Stimulated activated CD8-positive, alpha-beta memory T cell treated with anti-CD3 and anti-CD28 coated beads, Interleukin-4, amount 100 ng/mL, for 4 hours (primary cell): ENCODE measurements at places on chromosomes 4 and X.

GRCh38 chr4:184329659-184330400 is 112.2 kb upstream of the ENPP6 start:
- no peak for DNase-seq

- DNase-seq: no peak
Measured at GRCh38 chrX:131725001-131725654, 181.3 kb downstream of the OR13H1 start.

DNA sequence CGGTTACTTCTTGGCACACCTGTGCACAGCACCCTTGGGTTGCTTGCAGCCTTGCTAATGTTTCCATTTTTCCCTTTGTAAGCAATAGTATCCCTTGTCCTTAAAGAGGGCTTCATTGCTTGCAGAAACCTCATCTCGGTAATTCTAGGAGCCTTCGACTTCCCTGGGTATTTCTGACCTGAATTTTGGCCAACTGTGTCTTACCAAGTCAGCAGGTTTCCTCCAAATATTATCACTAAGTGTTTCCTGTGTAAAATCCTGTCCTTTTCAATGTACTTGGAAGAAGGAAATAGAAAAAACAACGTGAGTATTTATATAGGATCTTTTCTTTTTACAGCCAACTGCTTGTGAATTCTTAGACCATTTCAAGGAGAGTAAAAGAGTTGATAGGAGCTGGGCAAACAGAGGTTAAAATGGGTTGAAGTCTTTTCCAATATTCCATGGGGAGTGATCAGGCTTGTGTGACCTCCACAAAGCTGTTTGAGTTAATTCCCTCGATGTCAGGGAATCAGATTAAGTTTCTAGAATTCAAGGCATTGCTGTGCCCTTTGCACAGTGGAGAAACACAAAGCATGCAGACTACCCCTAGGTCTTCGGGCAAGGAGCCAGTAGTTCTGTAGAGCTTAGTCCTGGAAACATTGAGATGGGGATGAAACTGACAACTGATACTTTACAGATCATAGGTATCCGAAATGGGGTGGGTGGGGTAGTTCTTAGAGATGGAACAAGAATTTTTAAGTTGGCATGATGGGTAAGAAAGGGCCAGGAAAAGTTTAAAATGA is 209.9 kb downstream of the CPE start:
- DNase-seq: no peak

- DNase-seq: no peak
Measured at GRCh38 chr4:172996571-172997216, 171.9 kb upstream of the GALNT7 start.

- DNase-seq: no peak
Measured at GRCh38 chrX:254630-255215, 26.5 kb upstream of the PLCXD1 start.

DNA sequence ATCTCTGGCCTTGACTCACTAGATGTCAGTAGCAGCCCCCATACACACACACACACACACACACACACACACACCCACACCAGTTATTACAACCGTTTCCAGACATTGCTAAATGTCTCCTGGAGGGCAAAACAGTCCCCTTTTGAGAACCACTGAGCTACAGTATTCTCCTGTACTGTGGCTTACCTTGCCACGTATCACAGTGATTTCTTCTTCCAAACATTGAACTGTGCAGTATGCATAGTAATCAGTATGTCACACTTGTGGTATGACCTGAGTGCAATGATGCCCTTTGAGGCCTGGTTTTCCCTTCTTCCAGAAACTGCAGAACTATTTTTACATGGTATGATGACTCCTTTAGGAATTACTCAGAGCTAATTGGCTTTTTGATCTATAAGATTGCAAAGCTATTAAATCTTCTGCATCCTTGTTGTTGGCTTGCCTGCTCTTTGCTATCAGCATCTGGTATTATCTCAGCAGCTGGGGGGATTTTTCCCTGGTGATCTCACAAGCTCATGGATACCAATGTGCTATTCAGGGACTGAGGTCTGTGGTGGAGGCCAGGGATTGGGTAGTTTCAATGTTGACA is 3.6 kb upstream of the THOC2 start:
- no peak for DNase-seq

GRCh38 chr4:156193106-156193505 is 239.4 kb upstream of the CTSO start:
- no peak for DNase-seq

DNA sequence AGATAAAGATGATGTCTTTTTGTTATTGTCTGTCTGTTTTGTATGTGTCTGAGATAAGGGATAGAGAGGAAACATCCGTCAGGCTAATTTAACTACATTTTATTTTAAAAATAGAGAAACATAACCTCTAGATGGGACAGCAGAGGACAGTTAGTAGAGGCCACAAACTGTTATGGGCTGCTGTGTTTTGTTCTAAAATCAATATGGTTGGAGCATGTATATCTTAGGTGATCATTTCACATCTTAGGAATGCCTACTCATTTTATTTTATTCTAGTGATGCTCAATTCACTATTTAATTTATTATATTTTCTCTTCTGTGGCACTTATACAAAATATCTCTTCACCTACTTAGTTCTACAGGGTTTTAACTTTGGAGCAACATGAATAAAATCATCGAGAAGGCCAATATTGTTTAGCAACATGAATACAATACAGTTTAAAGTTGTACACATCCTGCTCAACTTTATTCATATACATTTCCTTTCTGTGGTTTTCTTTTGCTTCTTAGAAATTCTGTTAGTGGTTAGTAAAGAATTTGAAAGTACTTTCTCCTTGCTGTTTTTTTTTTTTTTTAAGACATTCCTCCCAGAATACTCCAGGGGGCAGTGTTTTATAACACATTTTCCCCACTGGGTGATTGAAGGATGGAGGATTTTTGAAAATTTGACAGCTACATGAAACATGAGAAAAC is 392.9 kb downstream of the UNC5C start:
- no peak for DNase-seq

DNA sequence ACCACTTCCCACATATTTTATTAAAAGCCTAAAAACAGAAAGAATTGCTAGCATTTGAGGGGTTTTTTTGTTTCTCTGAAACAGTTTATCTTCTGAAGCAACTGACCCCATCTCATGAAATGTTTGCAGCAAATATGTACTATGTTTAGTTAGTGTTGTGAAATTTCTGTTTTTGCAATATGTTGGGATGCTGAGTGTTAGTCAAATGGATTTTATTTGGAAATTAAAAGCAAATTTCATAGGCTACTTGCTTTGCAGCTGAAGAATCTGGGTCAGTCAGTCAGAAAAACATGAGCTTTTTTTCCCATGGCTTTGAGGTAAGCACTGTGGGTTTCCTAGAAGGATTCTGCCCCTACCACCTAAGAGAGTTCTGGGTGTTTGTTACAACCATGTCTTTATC is 184.9 kb upstream of the DKK2 start:
- no peak for DNase-seq

GRCh38 chrX:132957211-132958090 is 978 bp downstream of the HS6ST2 start:
- DNase-seq: no peak

DNA sequence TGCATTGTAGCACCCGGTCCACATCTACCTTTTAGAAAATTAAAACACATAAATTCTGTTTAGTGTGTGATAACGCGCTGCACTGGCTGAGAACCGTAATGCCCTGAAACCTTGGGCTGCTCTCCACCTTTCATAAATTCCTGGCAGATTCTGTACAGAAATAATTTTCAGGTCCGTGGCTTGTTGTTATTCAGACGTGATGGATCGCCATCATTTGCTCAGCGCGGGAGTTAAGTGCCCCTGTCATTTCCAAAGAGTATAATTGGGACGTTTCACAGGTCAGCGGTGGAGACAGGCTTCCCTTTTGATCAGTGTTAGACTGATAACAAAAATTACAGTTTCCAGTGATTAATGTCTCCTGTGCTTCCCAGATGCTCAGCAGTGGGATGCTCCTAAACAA is 16.5 kb downstream of the UVSSA start:
- DNase-seq: no peak

DNA sequence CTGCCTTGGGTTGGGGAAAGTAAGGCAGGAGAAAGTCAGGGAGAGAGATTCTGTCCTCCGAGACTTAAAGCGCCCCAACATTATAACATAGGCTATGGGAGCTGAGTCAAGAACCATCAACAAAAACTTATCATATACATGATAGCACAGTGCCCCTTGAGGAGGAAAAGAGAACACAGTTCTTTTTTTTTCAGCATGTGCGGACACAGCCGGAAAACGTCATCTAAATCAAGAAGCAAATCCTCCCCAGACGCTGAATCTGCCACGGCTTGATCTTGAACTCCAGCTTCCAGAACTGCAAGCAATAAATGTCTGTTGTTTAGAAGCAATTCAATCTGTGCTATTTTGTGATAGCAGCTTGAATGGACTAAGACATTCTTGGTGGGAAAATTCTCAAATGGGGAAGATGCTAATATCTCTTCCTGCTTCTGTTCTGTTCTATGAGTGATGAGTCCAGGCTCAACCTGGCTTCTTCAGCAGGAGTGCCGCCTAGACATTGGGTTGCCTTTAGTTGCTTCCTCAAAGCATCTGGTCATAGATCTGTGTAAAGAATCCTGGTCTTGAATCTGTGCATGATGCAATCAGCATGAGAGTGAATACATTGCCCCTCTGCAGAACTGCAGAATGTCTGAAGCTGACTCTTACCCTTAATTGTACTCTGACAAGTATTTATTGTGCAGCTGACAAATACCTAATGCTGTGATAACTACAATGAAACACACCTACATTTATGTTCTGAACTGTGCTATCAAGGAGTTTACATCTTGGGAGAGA is 549.8 kb upstream of the PRKX start:
- no peak for DNase-seq

DNA sequence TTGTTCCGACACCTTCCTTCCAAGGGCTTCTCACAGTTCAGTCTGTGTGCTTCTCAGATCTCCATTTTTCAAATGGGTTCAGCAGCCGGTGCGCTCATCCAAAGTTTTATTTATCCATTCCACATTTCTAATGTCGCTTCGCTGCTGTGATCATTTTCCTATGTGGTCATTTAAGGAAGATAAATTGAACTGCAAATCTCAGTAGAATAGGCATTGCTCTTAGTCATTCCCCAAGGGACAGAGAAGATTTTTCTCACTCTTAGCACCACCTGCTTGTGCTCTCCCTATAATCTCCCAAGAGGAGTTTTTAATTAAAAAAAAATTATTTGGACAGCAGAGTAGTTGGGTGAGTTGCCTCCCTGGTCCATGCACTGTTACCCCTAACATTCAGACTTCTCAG is 278.9 kb upstream of the GATB start:
- no peak for DNase-seq

GRCh38 chr4:72031868-72032608 is at the start of gene NPFFR2:
TSS of gene NPFFR2 (plus strand) at chr4:72032000. CDS start at chr4:72128592, 96,592 bp downstream.
- no peak for DNase-seq

DNA sequence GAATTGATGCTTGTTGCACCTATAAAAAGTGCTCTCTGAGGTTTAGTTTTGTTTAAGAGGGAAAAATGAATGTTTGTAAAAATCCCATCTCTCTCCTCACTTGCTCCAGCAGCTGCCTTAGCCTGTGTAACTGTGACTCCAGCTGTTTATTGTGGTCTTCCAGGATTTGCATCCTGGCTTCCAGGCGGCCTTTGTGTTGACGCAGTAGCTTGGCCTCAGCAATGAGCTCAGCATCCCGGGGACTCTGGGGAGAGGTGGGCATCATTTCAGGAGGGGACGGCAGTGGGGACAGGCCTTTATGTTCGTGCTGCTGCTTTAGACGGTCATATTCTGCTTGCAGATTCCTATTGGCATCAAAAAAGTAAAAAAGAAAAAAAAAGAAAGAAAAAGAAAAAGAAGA is 75.3 kb upstream of the FTHL17 start:
- no peak for DNase-seq

DNA sequence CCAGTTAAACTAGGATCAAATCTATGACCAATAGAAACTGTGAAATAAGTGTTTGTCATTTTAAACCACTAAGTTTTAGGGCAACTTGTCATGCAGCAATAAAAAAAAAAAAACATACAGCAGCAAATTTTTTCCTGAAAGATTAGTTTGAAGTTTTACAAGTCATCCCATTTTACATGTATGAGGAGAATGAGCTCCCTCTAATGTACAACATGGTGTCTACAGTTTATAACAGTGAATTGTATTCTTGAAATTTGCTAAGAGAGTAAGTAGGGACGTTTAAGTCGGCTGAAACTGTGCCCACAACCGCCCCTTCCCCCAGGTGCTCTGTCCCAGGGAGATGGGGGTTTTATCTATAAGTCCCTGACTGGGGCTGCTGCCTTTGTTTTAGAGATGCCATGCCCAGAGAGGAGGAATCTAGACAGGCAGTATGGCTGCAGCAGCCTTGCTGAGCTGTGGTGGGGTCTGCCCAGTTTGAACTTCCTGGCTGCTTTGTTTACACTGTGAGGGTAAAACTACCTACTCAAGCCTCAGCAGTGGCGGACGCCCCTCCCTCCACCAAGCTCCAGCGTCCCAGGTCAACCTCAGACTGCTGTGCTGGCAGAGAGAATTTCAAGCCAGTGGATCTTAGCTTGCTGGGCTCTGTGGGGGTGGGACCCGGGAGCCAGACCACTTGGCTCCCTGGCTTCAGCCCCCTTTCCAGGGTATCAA is 499.3 kb upstream of the CT83 start:
- DNase-seq: no peak

DNA sequence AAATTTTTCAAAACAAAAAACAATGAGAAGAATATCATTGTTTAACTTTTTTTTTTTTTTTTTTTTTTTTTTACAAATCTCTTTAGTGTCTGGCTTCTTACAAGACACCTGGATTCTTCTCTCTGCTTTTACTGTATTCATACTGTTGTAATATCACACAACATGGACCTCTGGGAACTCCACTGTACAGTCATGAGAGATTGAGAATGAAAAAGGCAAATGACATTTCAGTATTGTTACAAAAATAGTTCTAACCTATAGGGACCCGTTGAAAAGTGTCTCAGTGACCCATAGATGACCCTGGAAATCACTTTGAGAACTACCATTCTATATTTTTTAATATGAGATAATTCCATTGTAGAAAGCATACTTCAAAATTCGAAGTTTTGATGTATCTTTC is 124.4 kb downstream of the SLIT2 start:
- no peak for DNase-seq

- DNase-seq: no peak
Measured at GRCh38 chr4:16222957-16223527, 3.2 kb downstream of the TAPT1 start.

DNA sequence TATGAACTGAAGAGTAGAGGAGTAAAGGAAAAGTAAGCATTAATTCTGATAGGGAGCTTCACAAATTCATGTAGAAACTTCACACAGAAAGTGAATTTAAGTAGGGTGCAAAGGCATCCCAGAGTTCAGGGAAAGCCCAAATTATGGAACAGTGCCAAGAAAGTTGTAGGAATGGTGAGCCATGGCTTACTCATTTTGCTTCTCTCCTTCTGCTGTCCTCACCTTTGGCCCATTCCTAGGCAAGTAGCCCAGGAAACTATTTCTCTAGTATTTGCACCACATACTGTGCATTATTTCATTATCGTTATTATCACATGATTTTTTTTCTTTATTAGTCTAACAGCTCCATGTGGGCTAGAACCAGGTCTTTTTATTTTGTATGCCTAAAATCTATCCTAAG is 34.9 kb upstream of the IL1RAPL1 start:
- no peak for DNase-seq

GRCh38 chr4:2438822-2439718 is 20.3 kb downstream of the CFAP99 start:
- DNase-seq: no peak
